CD4-positive, alpha-beta T cell (primary cell): ENCODE measurements at places on chromosomes 4 and X. TPM values are rescaled to one million over a fixed set of nuclear protein-coding genes. Genes with fewer than 3 reads are reported as not detected.

- no peak for DNase-seq
- no peaks in the 10 kb centered on the region for H3K27me3 ChIP-seq
- H3K4me1 ChIP-seq = no peaks in the 10 kb centered on the region
- H3K27ac ChIP-seq = no peak overlapping the region
- no peaks in the 10 kb centered on the region for H3K36me3 ChIP-seq
Measured at GRCh38 chrX:97907791-97908190, 1024.1 kb downstream of the RPA4 start.

DNA sequence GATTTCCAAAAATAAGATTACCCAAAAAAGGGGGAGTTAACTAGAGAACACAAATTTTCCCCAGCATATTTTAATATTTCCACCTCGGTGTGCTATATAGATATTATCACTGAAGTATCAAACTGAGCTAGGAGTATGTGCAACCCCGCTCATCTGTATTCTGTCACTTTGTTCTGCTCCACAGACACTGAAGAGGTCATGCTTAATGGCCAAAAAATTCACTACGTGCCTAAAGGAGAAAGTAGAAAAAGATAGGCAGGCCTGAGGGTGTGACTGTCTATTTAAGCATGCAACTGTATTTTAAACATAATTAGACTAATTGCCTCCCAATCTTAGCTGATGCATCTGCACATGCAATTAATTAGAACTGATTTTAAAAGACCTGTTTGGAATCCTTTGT, 24.5 kb downstream of the SH3RF1 start:
- H3K4me3 ChIP-seq = no peak overlapping the region
- no peak overlapping the region for H3K27ac ChIP-seq
- no peaks in the 10 kb centered on the region for H3K36me3 ChIP-seq

- no peak for DNase-seq
- no peak overlapping the region for H3K27ac ChIP-seq
- no peaks in the 10 kb centered on the region for H3K36me3 ChIP-seq
Measured at GRCh38 chr4:22471999-22472461, 43.8 kb downstream of the ADGRA3 start.

- H3K4me1 ChIP-seq = peaks cover 8% of the 10 kb centered on the region
- no peaks in the 10 kb centered on the region for H3K36me3 ChIP-seq
- no peaks in the 10 kb centered on the region for H3K27me3 ChIP-seq
- no peak for DNase-seq
- H3K4me3 ChIP-seq = no peak overlapping the region
- H3K27ac ChIP-seq = no peak overlapping the region
Measured at GRCh38 chr4:140080883-140081282, 73.1 kb downstream of the MAML3 start.

DNA sequence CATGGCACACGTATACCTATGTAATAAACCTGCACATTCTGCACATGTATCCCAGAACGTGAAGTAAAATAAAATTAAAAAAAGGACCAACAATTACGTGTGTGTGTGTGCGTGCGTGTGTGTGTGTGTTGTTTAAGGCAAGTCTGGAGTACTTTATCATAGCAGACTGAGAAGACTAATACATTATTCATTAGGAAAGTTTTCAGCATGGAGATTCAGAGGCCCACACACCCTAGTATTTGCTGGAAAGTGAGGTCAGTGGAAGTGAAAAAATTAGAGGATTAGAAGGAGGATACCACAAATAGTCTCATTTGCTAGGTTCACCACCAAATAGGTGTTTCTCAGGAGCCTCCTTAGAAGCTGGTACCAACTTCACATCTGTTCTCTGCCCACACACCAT, 457.1 kb upstream of the CPEB2 start:
- no peaks in the 10 kb centered on the region for H3K27me3 ChIP-seq
- H3K4me1 ChIP-seq = no peaks in the 10 kb centered on the region
- no peak overlapping the region for H3K4me3 ChIP-seq
- DNase-seq = no peak
- no peaks in the 10 kb centered on the region for H3K36me3 ChIP-seq
- no peak overlapping the region for H3K27ac ChIP-seq

- no peak overlapping the region for H3K4me3 ChIP-seq
- H3K27ac ChIP-seq = no peak overlapping the region
- no peaks in the 10 kb centered on the region for H3K36me3 ChIP-seq
- no peaks in the 10 kb centered on the region for H3K4me1 ChIP-seq
Measured at GRCh38 chr4:24180586-24180985, 290.7 kb upstream of the PPARGC1A start.

DNA sequence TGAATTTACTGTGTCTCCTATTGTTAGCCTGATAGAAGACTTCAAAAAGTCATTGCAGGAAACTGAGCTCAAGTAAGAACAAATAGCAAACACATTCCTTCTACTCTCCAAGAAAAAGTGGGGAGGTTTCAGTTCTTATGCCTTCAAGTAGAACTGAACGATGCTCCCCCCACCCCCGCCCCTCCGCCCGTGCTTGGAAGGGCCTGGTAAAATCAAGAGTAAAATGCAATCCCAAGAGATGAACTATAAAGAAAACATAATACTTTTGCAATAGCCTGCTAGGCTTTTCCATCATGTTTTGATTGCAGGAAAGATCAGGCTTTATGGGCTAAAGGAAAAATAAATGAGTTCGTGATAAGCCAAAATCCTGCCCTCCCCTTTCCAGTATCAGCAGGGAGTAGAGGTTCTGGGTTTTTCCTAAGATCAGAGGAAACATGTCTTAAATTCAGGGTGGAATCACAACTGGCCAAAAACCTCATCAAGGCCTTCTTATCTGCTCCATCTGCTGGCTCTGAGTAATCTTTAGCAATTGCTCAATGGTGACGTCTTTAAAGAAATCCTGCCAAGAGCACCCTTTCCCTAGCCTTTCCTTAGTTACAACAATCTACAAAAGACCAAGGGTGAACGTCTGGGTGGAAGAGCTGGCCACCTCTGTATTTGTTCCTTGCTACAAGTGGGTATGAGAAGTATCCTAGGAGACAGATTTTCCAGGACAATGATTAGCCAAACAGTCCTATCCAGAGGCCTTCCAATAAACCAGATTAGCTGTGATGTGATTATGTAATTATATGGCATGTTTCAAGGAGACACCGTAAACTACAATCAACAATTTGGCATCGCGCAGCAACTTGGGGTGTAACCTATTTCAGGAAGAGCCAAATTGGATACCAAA, 66.3 kb upstream of the FAM9C start:
- H3K4me3 ChIP-seq = no peak overlapping the region
- no peak overlapping the region for H3K27ac ChIP-seq
- DNase-seq = no peak
- no peaks in the 10 kb centered on the region for H3K4me1 ChIP-seq

The NEXMIF gene
- total RNA-seq = 0.74 TPM

- H3K36me3 ChIP-seq = no peaks in the 10 kb centered on the region
- no peak overlapping the region for H3K27ac ChIP-seq
- no peak overlapping the region for H3K4me3 ChIP-seq
- peaks cover 4% of the 10 kb centered on the region for H3K27me3 ChIP-seq
Measured at GRCh38 chr4:139629436-139630125, 36.0 kb upstream of the MGST2 start.

DNA sequence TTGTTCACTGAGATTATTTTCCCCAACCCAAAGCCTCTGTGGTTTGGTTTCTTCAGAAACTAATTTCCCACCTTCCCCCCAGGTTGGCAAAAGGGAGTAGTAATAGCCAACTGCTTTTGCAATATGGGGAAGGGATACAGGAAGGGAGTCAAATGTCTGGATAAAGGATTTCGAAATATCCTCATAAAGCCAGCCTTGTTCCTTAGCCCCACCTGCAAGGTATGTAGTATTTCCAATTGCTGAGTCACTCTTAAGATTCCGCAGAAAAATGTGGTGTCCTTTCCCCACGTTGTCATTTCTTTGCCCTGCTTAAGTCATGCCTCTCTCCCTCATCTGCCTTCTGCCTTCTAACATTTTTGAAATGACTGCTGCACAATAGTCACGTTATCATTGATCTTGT, 138.8 kb upstream of the DCAF8L1 start:
- no peak overlapping the region for H3K27ac ChIP-seq
- no peaks in the 10 kb centered on the region for H3K4me1 ChIP-seq

GRCh38 chr4:87516683-87517082, 12.5 kb downstream of the SPARCL1 start:
- no peaks in the 10 kb centered on the region for H3K4me1 ChIP-seq
- H3K36me3 ChIP-seq = no peaks in the 10 kb centered on the region
- no peaks in the 10 kb centered on the region for H3K27me3 ChIP-seq
- no peak overlapping the region for H3K4me3 ChIP-seq
- no peak for DNase-seq
